ENCODE measurements at places on chromosomes 4 and X.

GRCh38 chr4:26984896-26985295 is 124.3 kb downstream of the STIM2 start:
- DNase-seq = no peak

DNA sequence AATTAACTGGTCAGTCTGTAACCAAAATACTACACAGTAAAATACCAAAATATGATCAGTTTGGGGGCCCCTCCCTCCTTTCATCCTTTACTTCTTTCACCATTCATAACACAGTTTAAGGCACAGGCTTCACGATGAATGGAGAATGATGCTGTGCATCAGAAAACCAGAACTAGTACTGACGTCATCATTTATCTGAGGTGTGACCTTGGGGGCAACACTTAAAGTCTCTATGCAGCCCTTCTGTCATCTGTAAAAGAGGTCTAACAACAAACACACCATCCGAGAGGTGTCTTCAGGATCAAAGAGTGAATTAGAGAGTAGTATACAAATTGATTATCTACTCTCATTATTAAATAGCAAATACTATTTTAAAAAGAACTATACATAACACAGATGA is 135.4 kb downstream of the SH3KBP1 start:
- no peak for DNase-seq

GRCh38 chr4:10577018-10577417 is 107.5 kb downstream of the CLNK start:
- DNase-seq = no peak

GRCh38 chr4:77773101-77773500 is 46.1 kb downstream of the CNOT6L start:
- DNase-seq = no peak

DNA sequence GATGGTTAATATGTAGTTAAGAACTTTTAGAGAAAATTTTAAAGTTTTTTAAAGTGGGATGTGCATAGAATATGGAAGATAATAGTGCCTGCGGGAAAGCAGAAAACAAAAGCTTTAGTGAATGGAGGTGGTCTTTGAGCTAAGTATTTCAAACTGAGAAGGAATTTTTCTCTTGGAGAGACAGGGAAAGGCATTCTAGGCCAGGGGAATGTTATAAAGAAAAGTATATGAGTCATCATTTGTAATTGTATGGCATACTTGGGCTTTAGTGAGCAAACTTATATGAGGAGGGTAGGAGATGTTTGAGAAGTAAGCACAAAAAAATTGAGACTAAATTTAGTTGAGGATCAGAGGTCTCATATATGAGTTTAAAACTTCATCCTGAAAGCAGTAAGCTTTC is 467.0 kb downstream of the PPARGC1A start:
- DNase-seq = no peak

GRCh38 chr4:13541176-13541604 is 3.1 kb downstream of the NKX3-2 start:
- no peak for DNase-seq

GRCh38 chrX:72314881-72315280 is 9.2 kb upstream of the CITED1 start:
- no peak for DNase-seq

DNA sequence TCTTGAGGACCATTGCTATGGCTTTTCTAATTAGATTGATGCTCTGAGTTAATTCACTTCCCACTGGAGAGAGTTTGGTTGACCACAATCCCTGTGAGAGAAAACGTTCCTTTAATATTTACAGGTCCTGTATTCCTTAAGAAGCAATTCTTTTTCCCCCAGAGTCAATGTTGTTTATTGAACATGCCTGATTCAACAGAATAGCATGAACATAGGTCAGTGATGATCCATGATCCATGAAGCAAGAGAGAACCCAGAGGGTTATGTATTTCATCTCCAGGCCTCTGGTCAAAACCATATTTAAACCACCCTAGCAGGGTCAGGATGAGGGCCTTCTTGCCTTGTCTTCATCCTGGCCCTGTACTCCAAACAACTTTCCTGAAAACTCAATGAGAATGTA is 39.4 kb upstream of the EFHC2 start:
- no peak for DNase-seq

GRCh38 chrX:49725401-49725800 is 29.6 kb upstream of the PAGE1 start:
- DNase-seq = no peak
